ENCODE measurements at places on chromosomes 4 and X.
A peak's percentile ranks its signal among the peaks of the same experiment; 100 is the strongest.

- no peak for DNase-seq
Observed at GRCh38 chrX:14015294-14015693, 14.4 kb downstream of the GEMIN8 start.

DNA sequence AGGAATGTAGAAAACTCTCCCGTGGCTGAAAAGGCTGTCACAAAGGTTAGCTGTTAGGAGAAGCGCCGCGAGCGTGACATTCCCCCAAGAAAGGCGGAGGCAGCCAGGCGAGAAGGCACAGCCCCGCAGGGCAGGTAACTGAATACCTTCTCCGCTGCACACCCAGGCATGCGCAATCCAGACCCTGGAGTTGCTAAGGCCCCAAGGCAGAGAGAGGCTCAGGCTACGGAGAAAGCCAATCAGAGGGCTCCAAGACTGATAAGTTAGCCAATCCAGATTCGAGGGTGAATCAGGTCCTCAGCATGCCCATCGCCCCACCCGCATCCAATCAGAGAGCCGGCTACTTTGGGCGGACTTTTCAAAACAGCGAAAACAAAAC, 485 bp upstream of the CCNG2 start:
- peak; percentile 87 for DNase-seq

- DNase-seq: peak; percentile 69
Observed at GRCh38 chr4:8403173-8403753, 37.3 kb downstream of the ACOX3 start.

DNA sequence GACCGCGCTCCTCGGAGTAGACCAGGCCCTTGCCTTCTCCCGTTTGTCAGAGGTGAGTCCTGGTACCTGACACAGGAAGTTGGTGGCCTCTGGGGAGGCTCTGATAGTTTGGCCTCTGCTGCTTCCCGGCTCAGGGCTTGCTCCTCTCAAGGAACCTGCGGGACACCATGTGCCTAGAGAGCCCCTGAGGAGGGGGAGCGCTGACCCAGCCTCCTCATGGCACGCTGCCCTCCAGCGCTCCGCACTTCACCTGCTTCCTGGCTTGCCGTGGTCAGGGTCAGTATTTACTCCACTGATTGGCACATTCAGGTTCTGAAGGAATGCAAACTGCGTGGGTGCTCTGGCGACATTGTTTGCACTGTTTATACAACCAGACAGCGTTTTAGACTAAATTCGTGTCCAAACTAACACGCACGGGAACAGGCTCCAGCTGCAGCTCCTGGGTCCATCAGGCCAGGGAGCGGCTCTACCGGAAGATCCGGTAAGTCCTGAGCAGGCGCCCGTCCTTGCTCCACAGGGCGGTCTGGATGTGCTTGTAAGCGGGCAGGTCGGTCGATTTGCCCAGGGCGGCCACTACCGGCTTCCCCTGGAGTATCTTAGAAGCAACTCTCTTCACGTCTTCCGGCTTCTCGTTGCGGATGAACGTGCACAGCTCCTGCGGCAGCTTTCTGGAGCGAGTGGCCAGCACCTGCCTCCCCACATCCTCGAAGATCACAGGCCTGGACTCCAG, 121.6 kb upstream of the GRID2 start:
- DNase-seq: no peak

GRCh38 chrX:20487227-20487626, 220.5 kb upstream of the RPS6KA3 start:
- DNase-seq: no peak

Data from GM19239 (cell line).